MCF 10A (cell line): ENCODE measurements at places on chromosomes 2 and 18.
A peak's percentile ranks its signal among the peaks of the same experiment; 100 is the strongest.

- DNase-seq = no peak
Observed at GRCh38 chr18:45650321-45650720, 35.0 kb downstream of the SLC14A2 start.

- peak; percentile 84 for DNase-seq
Observed at GRCh38 chr2:130332271-130333073, 10.2 kb upstream of the IMP4 start.

- no peak for DNase-seq
Observed at GRCh38 chr18:78716022-78716421, 263.6 kb upstream of the SALL3 start.

DNA sequence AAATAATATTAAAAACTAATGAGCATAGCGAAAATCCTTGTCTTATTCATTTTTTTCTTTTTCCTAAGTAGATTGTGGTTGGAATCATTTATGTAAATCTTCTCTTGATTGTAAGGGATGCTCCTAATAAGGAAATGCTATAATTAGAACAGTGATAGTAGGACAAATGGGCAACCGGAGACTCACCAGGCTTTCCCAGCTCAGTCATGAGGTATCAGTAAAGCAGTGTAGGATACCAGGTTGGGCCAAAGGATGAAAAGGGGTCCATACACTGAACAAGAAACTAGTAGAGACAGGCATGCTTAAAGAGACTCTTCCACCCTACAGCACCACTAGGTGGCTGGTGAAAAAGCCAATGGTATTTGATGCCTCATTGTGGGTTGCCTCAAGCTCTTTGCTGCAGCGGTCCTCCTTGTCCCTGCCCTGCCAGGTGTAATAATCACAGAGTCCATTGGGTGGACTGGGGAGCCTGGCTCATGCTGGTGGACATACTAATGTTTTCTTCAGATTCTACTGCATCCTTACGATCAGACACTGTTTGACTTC lies 71.4 kb upstream of the FAM98A start:
- DNase-seq = peak; percentile 9

GRCh38 chr18:8957731-8958130 lies 144.8 kb upstream of the NDUFV2 start:
- no peak for DNase-seq

GRCh38 chr2:45130736-45131135 lies 121.5 kb upstream of the SIX2 start:
- peak; percentile 6 for DNase-seq

DNA sequence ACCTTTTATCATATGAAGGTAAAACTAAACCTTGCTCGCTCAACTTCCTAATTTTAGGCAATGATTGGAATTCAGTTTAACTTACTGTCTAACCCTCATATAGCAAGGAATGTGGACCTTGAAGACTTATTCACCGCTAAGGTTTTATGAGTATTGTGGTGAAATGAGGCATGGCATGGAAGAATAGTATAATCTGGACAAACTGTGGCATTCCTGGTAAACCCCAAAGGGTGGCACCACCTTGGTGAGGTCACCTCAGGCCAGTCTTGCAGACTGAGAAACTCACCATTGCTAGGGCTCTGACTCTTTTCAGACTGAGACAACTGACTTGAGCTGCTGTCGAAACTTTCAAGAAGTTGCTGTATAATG lies 51.1 kb upstream of the EHBP1 start:
- peak; percentile 50 for DNase-seq

DNA sequence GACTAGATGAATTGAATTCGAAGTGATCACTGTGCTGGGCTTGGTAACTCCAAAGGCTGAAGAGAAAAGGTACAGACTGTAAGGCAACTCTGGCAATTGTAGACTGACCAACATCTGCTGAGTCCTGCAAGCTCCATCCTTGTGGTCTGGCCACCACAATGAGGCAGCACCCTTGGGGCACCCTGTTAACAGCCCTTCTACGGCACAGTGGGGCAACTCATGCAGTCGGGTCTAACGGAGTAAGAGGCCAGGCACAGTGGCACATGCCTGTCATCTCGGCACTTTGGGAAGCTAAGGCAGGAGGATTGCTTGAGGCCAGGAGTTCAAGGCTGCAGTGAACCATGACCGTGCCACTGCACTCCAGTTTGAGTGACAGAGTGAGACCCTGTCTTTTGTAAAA lies 126.8 kb downstream of the ZAP70 start:
- DNase-seq = no peak

DNA sequence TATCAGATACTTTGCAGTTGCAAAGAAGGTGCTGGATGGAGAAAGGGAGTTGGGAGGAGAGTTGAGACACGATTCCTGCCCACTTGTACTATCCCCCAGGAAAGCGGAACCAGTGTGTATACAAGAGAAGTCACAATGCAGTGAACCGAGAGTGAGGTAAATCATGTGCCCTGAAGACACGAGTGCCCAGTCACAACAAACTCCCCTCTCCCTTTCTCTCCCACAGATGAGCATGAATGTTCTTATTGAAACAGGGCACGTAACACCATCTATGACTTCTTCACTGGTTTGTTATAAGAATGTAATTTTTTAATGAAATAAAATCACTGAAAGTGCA lies 155.7 kb downstream of the IRS1 start:
- no peak for DNase-seq

GRCh38 chr2:42186366-42186765 lies 17.2 kb downstream of the EML4 start:
- no peak for DNase-seq

DNA sequence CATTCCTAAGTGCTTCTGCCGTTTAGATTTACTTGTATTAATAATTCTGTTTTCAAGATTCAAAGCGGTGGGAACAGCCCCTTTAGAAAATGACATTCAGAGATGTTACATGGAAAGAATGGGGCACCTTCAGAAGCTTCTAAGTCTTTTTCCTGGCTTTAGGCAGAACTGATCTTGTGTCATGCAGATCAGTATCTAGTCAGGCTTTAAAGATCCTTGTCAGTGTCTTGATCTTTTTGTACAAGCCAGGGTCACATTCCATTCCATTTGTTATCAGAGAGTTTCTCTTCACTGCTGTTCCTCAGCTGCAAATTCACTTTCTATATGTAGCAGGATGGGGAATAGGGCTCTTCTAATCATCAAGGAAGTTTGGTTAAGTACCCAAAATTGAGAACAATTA lies 275.3 kb downstream of the DCC start:
- no peak for DNase-seq

- peak; percentile 8 for DNase-seq
Observed at GRCh38 chr2:130972410-130972809, 120.8 kb downstream of the FAM168B start.

DNA sequence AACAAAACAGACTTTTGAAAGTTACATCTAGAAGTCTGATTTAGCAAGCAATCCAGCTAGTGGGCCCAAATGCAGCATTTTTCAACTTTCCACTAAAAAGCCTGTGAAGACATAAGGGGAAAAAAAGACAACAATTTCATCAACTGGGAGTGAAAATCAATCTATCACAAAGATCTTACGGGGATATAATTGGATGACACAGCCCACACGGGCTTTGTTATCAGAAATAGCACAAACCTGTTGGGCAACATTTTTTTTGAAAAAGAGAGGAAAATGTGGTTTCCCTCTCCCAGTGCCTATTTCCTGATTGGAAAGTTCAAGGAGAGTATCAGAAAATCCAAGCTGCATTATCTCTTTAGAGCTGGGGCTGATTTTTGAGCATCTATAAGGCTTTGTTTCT lies 132.7 kb downstream of the EVA1A start:
- no peak for DNase-seq

- DNase-seq = no peak
Observed at GRCh38 chr18:76416911-76417310, 78.1 kb downstream of the ZNF516 start.

DNA sequence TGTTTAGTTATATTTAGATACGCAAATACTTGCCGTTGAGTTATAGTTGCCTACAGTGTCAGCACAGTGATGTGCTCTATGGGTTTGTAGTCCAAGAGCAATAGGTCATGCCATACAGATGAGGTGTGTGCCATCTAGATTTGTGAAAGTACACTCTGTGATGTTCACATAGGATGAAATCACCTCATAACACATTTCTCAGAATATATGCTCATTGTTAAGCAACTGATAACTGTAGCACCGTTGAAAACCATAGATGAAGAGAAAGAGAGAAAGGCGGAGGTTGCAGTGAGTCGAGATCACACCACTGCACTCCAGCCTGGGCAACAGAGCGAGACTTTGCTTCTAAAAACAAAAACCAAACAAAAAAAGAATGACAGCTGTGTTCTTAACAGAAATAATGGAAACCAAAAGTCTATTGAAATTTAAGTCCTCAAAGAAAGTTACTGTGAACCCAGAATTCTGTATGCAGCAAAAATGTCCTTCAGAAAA lies 9.5 kb downstream of the DGKD start:
- DNase-seq = no peak

DNA sequence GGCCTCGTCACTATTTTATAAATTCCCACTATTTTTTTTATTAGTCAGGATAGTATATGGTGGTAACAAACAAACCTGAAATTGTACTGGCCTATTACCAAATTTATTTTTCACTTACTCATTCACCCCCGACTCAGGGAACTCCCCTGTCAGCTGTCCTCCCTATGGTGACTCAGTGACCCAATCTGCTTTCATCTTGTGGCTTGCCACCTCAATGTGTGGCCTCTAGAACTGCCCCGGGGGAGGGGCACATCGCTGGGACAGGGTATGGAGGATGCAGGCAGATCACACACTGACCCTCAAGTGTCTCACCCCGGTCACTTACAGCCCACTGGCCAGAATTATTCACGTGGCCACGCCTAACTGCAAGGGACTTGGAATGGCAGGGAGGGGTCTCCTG lies 71.6 kb downstream of the ACTR2 start:
- DNase-seq = peak; percentile 44

DNA sequence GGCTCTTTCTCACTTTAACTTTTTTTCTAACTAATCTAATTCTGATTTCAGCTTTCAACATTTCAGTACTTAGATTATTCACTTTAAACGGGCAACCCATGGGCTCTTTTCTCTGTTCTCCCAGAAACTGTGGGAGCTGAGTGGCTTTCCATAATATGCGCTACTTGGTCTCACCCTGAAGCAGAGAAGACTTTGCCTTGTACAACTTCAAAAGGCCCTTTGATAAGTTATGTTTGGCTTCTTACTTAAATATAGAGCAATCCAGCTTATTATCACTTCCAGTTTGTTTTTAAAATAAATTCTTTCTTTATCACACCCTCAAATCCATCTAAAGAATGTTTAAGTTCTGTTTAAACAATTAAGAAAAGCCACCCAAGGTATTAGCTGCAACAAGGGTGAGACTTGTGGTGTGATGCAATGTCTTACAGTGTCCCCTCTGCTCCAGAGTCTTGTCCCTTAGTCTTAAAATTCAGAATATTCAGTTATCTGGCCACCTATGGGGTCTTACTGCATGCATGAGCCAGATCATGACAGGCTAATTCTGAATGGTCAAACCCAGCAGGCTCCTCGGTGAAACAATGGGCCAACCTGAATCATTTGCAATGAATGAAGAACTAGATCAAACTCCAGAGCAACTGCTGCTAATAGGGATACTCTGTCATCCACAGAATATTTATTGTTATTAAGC lies 38.8 kb downstream of the GCG start:
- no peak for DNase-seq

- no peak for DNase-seq
Observed at GRCh38 chr2:64854773-64855237, 134.4 kb upstream of the SLC1A4 start.

- peak; percentile 81 for DNase-seq
Observed at GRCh38 chr2:101396316-101396717, 9.0 kb upstream of the CREG2 start.

- no peak for DNase-seq
Observed at GRCh38 chr2:68330691-68331090, 10.9 kb upstream of the CNRIP1 start.

GRCh38 chr2:230737300-230737699 lies 24.7 kb downstream of the CAB39 start:
- no peak for DNase-seq

- DNase-seq = peak; percentile 86
Observed at GRCh38 chr2:72815655-72816278, 10.1 kb downstream of the EXOC6B start.

GRCh38 chr2:170585067-170585466 lies 130.1 kb upstream of the SP5 start:
- peak; percentile 60 for DNase-seq

DNA sequence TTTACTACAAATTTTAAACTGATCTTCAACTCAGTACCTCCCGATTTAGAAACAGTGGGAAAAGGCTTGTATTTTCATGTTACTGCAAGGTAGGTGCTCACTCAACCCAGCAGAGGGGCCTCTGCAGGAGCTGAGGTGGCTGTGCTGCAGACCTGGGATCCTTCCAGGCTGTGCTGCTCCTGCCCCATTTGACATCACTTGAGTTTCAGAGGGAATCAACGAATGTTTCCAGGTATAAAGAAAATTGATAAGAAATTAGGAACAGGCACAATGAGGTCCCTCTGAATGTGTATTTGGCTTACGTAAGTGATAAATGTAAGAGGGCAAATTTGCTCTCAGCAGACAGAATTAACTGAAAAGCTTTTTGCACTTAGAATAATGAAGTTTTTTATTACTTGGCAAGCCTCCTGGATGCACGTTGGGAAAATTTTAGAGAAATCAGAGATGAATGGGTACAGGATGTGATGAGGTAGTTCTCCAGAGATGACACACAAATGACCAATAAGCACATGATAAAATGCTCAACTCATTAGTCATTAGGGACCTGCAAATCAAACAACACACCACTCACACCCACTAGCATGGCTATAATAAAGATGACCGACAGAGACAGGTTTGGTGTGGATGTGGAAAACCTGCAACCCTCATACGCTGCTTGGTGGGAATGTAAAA lies 114.0 kb downstream of the NOL10 start:
- peak; percentile 47 for DNase-seq

DNA sequence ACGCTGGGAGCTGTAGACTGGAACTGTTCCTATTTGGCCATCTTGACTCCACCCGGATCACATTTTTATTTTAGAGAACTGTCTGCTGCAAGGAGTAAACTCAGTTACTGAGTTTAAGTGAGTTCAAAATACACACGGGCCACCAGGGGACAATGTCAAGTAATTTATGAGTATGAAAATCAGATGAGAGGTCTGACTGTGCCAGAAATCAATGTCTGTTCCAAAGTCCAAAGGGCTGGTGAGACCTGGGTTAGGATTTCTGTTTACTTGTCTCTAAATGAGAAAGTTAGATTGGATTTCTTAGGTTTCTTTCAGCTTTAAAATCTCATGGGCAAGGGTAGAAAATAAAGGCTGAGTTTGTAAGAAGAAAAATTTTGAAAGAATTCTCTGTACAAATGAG lies 465.8 kb upstream of the MEIS1 start:
- no peak for DNase-seq
